ENCODE measurements at places on chromosomes 12 and 14. TPM values are rescaled to one million over a fixed set of nuclear protein-coding genes. Genes with fewer than 3 reads are reported as not detected.

DNA sequence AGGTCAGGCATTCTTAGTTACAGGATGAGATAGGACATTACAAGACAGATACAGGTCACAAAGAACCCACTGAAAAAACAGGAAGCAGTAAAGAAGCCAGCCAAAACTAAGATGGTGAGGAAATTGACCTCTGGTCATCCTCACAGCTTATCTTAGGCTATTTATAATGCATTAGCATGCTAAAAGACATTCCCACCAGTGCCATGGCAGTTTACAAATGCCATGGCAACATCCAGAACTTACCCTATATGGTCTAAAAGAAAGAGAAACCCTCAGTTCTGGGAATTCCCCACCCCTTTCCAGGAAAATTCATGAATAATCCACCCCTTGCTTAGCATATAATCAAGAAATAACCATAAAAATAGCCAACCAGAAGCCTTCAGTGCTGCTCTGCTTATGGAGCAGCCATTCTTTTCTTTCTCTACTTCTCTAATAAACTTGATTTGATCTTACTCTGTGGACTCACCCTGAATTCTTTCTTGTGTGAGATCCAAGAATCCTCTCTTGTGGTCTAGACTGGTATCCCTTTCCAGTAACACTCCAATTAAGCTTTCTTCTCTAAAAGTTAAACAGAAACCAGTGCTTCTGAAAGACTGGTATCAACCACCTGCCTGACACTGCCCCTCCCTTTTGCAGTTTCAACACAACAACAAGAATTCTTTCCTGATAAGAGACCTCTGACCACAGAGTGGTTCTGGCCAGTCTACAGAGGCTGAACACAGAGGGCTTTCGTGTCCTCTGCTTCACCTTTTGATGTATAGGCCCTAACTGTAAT lies 86.9 kb downstream of the BCAT1 start:
- peaks cover 11% of the 10 kb centered on the region for H3K4me1 ChIP-seq
- no peak overlapping the region for H3K27ac ChIP-seq
- H3K36me3 ChIP-seq, result peaks cover 16% of the 10 kb centered on the region
- no peaks in the 10 kb centered on the region for H3K27me3 ChIP-seq
- DNase-seq, result no peak

The ACOT6 gene
- total RNA-seq, result not detected

DNA sequence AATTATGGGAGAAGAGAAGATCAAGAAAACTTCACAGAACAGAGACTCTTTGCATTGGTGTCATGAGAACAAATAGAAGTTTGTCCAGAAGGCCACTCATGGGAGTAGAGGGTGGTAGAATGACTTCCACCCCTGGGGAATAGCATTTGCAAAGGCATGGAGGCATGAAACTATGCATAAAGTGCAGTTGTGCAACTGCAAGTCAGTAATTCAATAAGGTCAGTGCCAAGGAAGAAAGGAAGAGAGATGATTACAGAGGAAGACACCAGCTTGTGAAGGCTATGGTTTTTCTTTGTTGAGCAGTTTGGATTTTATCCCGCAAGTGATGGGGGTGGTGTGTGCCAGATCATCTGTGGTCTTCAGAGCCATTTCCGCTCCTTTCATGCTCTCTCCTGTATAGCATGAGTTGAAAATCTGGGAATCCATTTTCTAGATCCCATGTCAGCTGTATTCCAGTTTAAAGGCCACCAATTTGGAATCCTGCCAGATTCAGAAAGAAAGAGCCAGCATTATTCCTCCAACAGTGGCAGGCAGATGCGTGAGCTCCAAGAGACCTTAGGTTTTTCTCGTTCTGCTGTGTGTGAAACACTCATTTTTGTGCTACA lies 67.6 kb upstream of the GRIN2B start:
- H3K27me3 ChIP-seq, result no peaks in the 10 kb centered on the region
- no peaks in the 10 kb centered on the region for H3K4me1 ChIP-seq
- DNase-seq, result no peak
- H3K4me3 ChIP-seq, result no peak overlapping the region

The DRAM1 gene
- 2.3 TPM for total RNA-seq

GRCh38 chr14:75614179-75614578 lies 35.8 kb downstream of the FLVCR2 start:
- H3K4me3 ChIP-seq, result no peak overlapping the region
- H3K27ac ChIP-seq, result no peak overlapping the region
- DNase-seq, result no peak
- H3K36me3 ChIP-seq, result no peaks in the 10 kb centered on the region
- peaks cover 2% of the 10 kb centered on the region for H3K27me3 ChIP-seq
- no peaks in the 10 kb centered on the region for H3K4me1 ChIP-seq

- no peak overlapping the region for H3K4me3 ChIP-seq
- H3K36me3 ChIP-seq, result no peaks in the 10 kb centered on the region
- H3K27me3 ChIP-seq, result peaks cover 5% of the 10 kb centered on the region
- no peak overlapping the region for H3K27ac ChIP-seq
Measured at GRCh38 chr12:94589591-94590001, 60.8 kb downstream of the TMCC3 start.

DNA sequence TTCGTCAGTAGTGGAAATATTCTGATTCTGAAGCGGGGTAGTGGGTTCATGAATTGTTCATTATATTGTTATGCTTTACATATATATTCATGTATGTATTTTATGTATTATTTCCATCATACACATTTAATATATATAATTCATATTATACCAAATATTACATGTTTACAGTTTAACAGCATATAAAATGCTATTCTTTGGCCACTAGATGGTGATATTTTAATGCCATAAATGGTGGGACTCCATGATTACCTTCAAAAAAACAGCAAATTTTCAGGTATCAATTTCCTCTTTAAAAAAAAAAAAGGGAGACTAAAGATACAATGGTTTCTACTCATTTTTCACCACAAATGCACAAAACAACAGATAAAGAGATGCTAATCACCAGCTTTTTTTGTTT lies 41.0 kb downstream of the BDKRB1 start:
- H3K36me3 ChIP-seq, result peaks cover 4% of the 10 kb centered on the region
- H3K27me3 ChIP-seq, result no peaks in the 10 kb centered on the region
- H3K4me1 ChIP-seq, result no peaks in the 10 kb centered on the region
- no peak overlapping the region for H3K4me3 ChIP-seq

DNA sequence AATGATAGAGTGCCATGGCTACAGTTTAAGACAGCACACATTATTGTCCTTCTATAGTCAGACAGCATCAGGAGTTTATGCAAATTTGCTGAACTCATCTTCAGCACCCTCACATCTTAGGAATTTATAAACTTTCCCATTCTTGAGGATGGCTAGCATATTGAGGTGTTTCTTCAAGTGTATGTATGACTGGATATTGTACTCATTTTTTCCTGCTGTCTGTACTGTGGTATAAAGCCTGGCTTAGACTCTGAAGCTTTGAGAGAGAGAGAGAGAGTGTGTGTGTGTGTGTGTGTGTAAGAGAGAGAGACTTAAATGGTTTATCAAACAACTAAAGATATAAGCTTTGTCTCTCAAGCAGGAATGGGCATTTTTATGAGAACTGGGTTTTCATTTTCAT lies 161.6 kb downstream of the PIK3C2G start:
- no peaks in the 10 kb centered on the region for H3K36me3 ChIP-seq
- no peaks in the 10 kb centered on the region for H3K4me1 ChIP-seq
- no peak for DNase-seq
- H3K27me3 ChIP-seq, result no peaks in the 10 kb centered on the region

The HOTAIR gene
- not detected for total RNA-seq

DNA sequence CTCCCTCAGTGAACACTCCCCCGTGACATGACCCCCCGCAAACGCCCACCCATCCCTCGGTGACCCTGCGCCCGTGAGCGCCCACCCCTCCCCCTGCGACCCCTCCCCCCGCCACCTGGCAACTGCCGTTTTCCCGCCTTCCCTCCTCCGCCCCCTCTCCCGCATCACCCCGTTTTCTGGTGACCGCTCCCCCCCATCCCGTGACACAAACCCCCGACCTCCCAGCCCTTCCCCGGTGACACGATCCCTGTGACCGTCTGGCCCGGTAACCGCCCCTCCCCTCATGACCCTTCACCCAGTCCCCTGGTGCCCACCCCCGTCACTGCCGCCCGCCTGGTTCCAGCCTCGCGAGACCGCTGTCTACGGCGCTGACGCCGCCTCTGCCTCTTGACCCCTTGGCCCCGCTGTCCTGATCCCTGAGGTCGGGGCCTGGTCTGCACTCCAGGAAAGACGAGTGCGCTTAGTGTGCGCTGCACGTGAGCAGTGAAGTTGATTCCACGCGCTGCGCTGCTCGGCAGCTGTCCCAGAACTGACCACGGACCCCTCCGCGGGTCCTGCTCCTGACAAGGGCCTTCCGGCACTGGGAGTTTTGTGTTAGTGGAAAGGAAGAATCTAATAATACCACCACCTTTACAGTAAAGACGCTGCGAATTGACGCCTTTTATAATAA lies 59.4 kb downstream of the DDX51 start:
- H3K27ac ChIP-seq, result peak overlapping the region; percentile 96
- no peaks in the 10 kb centered on the region for H3K27me3 ChIP-seq
- peak overlapping the region; percentile 97 for H3K4me3 ChIP-seq
- peaks cover 33% of the 10 kb centered on the region for H3K4me1 ChIP-seq
- DNase-seq, result peak; percentile 70

- peaks cover 64% of the 10 kb centered on the region for H3K36me3 ChIP-seq
- H3K27me3 ChIP-seq, result no peaks in the 10 kb centered on the region
- H3K27ac ChIP-seq, result no peak overlapping the region
- H3K4me1 ChIP-seq, result peaks cover 1% of the 10 kb centered on the region
- no peak overlapping the region for H3K4me3 ChIP-seq
Measured at GRCh38 chr12:292186-292585, 29.6 kb upstream of the SLC6A13 start.

The CTSG gene
- total RNA-seq, result not detected

- H3K4me3 ChIP-seq, result peak overlapping the region; percentile 42
- no peaks in the 10 kb centered on the region for H3K36me3 ChIP-seq
- peaks cover 21% of the 10 kb centered on the region for H3K4me1 ChIP-seq
Measured at GRCh38 chr12:49536526-49537071, 2.2 kb upstream of the KCNH3 start.
